Neural crest cell (in vitro differentiated cells): ENCODE measurements at places on chromosomes 7 and 10. TPM values are rescaled to one million over a fixed set of nuclear protein-coding genes. Genes with fewer than 3 reads are reported as not detected.

GRCh38 chr10:131937836-131938235, 37.0 kb downstream of the PPP2R2D start:
- H3K4me3 ChIP-seq: no peak overlapping the region
- no peaks in the 10 kb centered on the region for H3K27me3 ChIP-seq
- H3K27ac ChIP-seq: no peak overlapping the region

Gene CTAGE4
- total RNA-seq: 0.55 TPM in 1 of 2 replicates, not detected in the other

GRCh38 chr7:94222516-94222915, 172.2 kb upstream of the COL1A2 start:
- H3K36me3 ChIP-seq: peaks cover 3% of the 10 kb centered on the region
- H3K4me3 ChIP-seq: no peak overlapping the region
- H3K27ac ChIP-seq: no peak overlapping the region
- H3K27me3 ChIP-seq: no peaks in the 10 kb centered on the region
- DNase-seq: no peak

Gene STEAP1B
- 9.5 and 10.8 TPM in 2 replicates for total RNA-seq

DNA sequence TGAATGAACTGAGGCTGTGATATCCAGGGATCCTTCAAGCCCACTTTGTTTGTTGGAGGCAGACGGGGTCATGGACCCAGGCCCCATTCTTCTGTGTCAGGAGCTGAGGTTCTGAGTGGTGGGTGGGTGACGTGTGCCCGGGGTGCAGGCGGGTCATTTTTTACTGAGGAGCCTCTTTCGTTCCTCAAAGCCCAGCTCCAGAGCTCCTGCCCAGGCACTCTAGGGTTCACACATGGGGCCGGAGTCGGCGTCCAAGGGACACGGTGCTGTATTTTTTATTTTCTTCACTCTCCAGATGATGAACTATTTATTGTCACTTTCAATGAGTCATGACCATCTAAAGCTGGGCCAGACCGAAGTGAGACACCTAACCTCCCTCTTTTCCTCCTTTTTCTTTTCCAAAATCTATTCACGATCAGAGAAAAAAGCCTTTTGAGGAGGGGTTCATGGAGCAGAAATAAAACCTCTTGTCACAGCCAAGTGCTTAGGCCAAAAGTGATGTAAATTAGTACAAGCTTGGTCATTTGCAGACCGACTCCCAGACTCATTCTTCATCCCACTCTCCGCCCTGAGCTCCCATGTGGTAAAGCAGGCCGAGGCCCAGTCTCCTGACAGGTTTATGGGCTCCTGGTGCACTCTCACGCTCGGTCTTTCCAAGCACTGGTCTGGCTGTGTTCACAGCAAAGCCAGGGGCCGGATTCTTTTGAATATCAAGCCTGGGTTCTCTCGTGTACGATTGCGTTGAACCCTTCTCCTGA, 41.4 kb upstream of the PITRM1 start:
- peaks cover 14% of the 10 kb centered on the region for H3K4me1 ChIP-seq
- no peaks in the 10 kb centered on the region for H3K36me3 ChIP-seq
- no peak overlapping the region for H3K4me3 ChIP-seq

DNA sequence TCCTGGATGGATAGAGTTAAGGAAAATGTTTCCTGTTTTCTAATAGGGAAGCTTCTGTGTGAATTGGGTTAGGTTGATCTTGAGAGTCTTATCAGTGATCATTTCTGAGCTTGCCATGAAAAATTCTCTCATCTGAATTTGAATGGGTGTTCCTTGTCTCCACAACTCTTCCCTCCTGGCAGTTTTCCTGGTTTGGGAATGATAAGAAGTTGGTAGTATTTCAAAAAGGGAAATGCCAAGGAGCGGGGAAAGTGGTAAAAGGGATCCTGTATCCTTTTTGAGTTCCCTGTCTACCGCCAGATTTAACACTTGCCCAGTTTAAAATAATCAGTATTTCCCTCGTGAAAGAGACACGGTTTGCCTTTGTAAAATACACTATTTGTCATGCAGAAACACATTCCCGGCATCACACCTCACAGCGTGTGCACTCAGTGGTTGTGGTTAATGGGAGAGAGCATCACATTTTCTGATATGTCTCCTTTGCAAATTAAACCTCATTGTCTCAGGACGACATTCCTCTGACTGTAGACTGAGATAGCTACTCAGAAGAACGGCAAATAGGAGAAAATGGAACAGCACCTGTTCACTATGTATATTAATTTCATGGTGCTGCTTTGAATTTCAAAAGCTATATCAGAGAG, 113.2 kb upstream of the IFRD1 start:
- H3K36me3 ChIP-seq: peaks cover 2% of the 10 kb centered on the region
- H3K27me3 ChIP-seq: no peaks in the 10 kb centered on the region
- DNase-seq: no peak
- no peak overlapping the region for H3K27ac ChIP-seq
- no peak overlapping the region for H3K4me3 ChIP-seq
- no peaks in the 10 kb centered on the region for H3K4me1 ChIP-seq

Gene TMEM176B
- total RNA-seq: 2.2 and 3.1 TPM in 2 replicates

Gene CPA4
- 0.41 and 0.72 TPM in 2 replicates for total RNA-seq

Gene CARD11
- total RNA-seq: 0.37 and 0.59 TPM in 2 replicates

Gene GATA3
- total RNA-seq: 0.35 and 0.39 TPM in 2 replicates

DNA sequence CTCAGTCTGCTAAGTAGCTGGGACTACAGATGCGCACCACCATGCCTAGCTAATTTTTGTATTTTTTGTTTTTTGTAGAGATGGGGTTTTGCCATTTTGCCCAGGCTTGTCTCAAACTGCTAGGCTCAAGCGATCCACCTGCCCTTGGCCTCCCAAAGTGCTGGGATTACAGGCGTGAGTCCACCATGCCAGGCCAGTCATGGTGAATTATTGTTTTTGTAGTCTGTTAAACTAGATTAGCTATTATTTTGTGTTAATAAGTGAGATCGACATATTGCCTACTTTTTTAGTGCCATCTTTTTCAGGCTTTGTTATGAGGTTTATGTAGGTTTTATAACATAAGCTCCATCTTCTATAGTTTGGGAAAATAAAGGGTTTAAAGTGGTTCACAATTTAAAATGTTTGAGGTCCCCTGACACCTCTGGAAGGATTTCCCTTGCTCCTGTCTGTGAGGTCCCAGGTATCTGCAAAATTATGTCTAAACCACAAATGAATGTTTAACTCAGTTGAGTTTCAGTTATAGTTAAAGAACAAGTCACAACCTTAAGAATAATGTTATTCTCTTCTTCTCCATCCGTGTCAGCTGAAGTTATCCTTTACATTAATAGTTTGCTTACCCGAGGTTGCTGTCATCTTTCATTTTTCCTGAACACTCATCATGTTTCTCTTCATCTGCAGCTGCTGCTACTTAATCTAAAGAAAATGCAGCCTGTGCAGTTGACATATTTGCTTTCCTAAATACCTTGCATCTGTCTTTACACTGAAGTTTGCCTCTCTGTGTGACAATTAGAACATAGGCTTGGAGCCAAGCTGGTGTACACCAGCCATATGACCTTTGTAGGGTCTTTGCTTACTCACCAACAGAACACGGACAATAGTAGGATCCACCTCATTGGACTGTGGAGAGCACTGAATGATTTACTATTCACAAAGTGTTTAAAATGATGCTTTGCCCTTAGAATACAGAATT, 8.9 kb upstream of the VSTM4 start:
- DNase-seq: no peak
- H3K27me3 ChIP-seq: peaks cover 3% of the 10 kb centered on the region
- peaks cover 4% of the 10 kb centered on the region for H3K36me3 ChIP-seq
- H3K27ac ChIP-seq: no peak overlapping the region
- no peak overlapping the region for H3K4me3 ChIP-seq

DNA sequence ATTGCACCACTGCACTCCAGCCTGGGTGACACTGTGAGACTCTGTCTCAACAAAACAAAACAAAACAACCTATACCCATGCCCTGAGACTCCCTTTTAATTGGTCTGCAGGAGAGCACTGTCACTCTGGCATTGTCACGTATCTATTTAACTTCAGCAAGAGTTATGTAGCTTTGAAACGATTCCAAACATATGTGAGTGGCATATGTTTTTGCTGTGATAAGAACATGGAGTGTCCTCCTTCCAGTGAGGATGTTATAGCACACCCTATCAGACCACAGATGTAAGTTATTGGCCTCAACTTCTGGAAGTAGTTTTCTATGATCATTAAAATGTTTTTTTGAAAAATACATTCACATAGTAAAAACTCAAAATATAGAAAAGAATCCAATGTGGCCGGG, 15.5 kb upstream of the DNAJC12 start:
- H3K4me1 ChIP-seq: peaks cover 10% of the 10 kb centered on the region
- H3K4me3 ChIP-seq: no peak overlapping the region
- no peaks in the 10 kb centered on the region for H3K36me3 ChIP-seq
- H3K27ac ChIP-seq: no peak overlapping the region
- H3K27me3 ChIP-seq: no peaks in the 10 kb centered on the region

DNA sequence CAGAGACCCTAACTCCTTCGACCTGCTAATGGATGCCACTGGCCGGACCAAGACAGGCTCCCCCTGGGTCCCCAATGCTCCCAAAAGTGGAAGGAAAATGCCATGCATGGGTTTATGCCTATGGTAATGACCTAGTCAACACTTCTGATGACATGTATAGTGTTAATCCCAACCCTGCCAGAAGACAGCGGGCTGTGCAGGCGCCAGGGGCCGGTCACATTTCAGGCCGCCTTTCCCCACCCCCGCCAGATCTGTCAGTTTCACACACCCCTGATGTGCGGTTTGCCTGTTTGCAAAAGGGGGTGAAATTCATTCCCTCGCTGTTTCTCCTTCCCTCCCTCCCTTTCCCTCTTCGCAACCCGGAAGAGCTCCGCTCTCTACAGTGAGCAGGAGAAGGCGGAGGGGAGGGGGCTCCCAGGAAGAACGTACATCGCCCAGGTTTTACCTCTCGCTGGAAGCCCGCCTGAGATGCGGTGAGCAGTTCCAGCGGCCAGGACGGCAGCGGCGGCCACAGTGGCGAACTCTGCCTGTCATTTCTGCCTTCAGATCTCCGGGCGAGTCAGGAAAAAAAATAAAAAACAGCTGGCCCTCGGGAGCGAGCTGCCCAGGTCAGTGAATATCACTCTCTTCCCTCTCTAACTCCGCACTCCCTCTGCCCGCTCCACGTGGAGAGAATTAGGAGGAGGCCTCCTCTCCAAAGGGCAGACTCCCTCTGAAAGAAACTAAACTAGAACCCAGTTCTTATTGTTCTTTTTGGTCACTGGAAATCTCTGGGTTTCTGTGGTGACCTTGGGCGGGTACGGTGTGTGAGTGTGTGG, 9.4 kb upstream of the GATA3 start:
- no peak for DNase-seq
- H3K27me3 ChIP-seq: peaks cover 98% of the 10 kb centered on the region
- peaks cover 3% of the 10 kb centered on the region for H3K36me3 ChIP-seq
- peaks cover 6% of the 10 kb centered on the region for H3K4me1 ChIP-seq
- peak overlapping the region; percentile 16 for H3K4me3 ChIP-seq
